Ascending aorta (tissue), 2 donors: ENCODE measurements at places on chromosomes 7 and 10.

DNA sequence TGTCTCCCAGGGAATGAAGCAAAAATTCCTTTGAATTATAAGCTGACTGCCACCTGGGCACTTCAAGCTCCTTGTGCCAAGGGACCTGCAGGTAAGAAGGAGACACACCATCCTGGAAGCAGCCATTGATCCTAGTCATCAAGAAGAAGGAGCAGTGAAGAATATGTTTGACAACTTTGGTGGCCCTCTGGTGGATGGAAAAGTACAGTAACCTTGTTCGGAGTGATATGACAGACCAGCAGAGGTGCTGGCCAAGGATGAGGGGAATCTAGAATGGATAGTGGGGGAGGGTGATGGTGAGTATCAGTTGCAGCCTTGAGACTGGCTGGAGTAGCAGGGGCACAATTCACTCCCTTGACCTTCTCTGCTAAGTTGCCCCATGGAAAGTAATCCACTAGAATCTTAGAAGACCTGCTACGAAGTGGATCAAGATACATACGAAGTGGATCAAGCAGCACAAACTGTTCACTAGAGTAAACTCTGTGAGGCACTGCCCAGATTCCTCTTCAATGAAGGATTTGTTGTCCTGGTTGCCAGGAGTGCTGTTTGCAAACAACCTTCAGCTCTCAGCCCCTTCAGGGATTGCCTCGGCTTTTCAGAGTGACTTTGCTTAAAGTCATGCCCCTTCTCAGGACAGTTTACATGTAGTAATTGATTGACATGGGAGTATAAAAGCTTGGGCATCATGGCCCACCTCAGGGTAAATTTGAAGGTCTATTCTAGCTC, 44.8 kb upstream of the ORC5 start:
- no peak for DNase-seq

DNA sequence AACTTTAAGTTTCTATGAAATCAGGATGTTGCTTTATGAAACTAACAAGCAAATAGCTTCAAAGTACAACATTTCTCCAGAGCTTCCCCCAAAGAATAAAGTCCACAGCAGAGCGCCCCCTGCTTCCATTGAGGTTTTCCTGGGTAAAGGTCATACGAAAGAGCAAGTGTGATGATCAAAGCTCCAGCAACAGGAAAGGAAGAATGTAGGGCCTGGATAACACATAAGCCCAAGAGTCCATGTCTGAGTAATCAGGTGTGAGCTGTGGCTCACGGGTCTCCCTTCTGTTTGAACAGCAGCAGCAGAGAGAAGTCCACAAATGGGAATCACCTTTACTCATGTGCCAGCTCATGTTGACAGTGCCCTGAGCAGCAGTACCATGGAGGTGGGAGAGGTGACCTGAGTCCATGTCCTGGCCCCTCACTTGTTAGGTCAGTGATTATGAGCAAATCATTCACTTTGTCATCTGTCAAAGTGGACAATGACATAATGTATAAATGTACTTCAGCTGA, 50.5 kb downstream of the MRPL32 start:
- DNase-seq = no peak

DNA sequence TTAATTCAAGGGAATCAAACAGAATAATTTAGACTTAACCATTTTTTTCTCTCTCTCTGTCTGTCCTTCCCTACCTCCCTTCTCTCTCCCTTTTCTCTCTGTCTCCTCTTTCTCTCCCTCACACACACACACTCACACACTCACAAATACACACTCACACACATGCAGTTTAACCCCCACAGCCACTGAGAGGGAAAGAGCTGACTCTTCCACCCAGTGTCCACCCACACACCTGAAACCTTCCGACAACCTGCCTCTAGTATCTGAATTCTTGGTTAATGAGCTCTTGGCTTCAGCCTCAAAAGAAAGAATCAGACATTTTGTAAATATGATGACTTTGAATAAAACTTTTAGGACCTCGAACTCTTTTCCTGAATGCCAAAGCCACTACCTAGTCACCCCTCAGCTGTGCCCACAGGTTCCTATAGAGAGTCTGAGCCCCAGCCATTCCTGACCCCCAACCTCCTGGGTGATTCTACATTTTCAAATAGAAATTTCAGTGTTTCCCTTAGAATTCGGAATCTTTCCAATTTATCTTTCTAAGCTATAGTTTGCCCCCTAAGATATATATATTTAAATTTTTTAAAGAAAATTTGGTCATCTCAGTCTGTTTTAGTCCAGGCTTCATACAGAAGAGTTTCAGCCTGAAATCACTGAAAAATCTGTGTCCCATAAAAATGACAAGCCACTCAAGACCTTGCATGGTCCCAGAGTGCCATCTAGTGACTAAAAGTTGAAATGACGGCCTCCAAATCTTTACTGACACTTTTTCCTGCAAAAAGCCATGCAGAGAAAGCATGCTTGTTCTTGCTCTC, 202.8 kb downstream of the IPMK start:
- no peak for DNase-seq

DNA sequence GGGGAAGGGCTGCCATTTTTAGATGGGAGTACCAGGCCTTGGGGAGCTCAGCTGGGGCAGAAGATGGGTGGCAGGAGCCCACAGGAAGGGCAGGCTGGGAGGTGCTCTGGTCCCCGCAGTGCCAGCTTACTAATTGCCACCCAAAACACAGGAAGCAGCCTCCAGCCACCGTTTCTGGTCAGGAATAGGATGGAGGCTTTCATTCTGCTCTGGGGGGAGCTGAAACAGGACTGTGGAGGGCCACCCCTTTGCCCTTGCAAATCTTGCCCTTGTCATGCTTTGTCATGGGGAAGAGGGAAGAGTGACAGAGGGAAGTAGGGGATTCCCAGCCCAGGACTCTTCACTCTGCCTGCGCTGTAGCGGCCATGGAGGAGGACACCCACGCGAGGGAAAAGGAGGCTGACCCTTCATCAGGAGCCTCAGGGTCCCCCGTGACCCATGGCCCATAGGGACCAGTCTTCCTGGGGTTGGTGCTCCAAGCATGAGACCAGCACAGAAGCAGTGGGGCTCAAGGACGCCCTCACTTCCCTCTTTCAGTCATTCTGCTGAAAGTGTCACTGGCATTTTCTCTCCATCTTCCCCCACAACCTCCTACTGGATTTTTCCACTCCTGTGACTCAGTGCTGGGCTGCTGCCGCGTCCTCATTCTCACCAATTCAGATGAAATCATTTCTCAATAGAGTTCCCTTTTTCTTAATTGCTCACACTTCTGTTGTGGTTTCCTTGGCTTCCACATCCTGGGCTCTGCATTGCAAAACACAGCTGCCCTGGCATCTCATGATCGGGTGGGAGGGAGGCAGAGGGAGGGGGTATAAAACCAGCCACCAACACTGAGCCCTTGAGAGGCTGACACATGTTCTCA, 61.9 kb downstream of the MKI67 start:
- DNase-seq = peak; percentile 74

- DNase-seq = no peak
These were observed 8.8 kb downstream of the CYREN start for GRCh38 chr7:135161669-135162068.

GRCh38 chr7:77466450-77466849, 50.3 kb upstream of the GSAP start:
- no peak for DNase-seq

DNA sequence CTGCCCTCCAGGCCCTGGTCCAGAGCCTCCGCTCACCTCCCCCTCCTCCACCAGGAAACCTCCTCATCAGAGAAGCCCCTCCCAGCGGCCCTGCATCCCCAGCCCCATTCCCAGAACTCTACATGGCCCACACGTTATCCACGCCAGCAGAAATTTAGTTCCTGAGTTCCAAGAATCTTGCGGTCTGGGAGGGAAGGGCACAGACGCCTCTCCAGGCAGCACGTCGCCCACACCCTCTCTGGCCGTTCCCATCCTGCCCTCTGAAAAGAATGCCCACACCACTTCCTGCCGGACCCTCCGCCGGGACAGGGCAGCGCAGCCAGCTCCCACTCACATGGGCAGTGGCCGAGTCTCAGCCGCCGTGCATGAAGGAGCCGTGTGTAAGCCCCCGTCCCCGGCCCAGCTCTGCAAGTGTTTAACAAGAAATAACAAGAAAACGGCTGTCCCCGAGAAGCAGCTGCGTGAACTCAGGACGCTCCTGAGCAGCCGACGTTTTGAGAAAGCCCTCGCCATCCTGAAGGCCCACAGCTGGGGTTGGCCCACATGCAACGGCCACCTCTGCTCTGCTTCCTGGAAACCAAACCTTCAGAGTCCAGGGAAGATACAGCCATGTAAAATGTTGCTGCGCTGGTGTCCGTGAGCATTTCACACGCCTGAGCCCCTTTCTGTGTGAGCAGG, 17.4 kb downstream of the ADGRA1 start:
- DNase-seq = no peak

GRCh38 chr10:109996766-109997171, 11.0 kb upstream of the ADD3 start:
- DNase-seq = no peak

DNA sequence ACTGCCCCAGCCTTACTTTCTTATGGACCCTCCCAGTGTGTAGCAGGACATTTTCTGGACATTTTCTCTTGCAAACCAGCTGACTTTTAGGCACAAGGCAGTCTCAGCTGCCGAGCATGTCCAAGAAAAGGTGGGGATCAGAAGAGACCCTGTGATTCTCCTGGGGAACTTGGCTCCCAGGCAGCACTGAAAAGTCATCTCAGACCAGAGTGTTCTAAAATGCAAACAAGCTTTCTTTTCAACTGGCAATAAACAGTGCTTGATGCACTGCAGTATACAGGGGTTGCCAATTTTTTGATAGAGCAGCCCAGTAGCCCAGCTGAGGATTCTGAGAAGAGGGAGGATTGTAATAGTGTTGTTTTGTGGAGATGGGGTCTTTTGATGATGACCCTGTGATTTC, 168.0 kb upstream of the PHYHIPL start:
- DNase-seq = no peak

GRCh38 chr10:31242902-31243301, 76.1 kb upstream of the ZEB1 start:
- DNase-seq = no peak

DNA sequence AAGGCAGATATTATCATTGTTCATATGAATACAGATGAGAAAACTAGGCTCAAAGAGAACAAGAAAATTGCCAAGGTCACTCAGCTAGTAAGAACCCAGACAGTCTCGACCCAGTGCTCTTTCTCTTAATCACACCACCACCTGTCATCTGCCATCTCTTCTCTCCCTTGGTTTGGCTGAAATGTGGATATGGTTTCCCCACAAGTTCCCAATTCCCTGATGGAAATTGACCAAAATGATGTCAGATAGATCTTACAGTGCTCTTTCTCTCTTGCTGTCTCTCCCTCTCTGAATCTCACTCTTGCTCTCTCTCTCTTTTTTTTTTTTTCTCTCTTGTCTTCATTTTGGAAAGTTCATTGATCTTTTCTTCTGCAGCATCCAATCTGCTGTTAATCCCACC, 9.1 kb downstream of the C10orf90 start:
- DNase-seq = no peak
